ENCODE measurements at places on chromosomes 5 and 9.

DNA sequence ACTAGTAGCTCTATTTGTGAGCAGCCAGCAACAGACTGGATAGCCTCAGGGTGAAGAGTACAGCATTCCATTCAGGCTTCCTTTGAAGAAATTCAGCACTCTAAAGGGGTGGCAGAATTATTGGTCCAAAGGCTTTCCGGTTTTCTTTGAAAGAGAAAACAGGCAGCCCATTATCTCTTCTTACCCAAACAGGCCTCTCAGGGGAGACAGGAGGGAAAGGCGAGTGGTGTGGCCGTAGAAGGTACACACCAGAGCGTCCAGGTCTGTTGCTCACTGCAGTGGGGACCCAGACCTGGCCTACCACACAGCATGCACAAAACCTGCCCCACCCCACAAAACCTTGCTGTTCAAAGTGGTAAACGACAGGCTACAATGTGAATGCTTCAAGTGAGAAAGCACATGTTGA lies 83.3 kb downstream of the ZNF608 start:
- H3K27me3 ChIP-seq = no peaks in the 10 kb centered on the region
- H3K27ac ChIP-seq = no peak overlapping the region
- no peak for DNase-seq
- no peaks in the 10 kb centered on the region for H3K36me3 ChIP-seq
- no peak overlapping the region for H3K4me3 ChIP-seq
- no peaks in the 10 kb centered on the region for H3K4me1 ChIP-seq

- H3K27me3 ChIP-seq = no peaks in the 10 kb centered on the region
- H3K27ac ChIP-seq = no peak overlapping the region
- no peak for DNase-seq
- H3K36me3 ChIP-seq = no peaks in the 10 kb centered on the region
Measured at GRCh38 chr9:30796764-30797163, 1587.7 kb upstream of the ACO1 start.

GRCh38 chr9:38015266-38015665 lies 53.8 kb downstream of the SHB start:
- H3K27ac ChIP-seq = no peak overlapping the region
- no peak for DNase-seq
- peaks cover 8% of the 10 kb centered on the region for H3K36me3 ChIP-seq
- no peak overlapping the region for H3K4me3 ChIP-seq
- H3K27me3 ChIP-seq = no peaks in the 10 kb centered on the region

DNA sequence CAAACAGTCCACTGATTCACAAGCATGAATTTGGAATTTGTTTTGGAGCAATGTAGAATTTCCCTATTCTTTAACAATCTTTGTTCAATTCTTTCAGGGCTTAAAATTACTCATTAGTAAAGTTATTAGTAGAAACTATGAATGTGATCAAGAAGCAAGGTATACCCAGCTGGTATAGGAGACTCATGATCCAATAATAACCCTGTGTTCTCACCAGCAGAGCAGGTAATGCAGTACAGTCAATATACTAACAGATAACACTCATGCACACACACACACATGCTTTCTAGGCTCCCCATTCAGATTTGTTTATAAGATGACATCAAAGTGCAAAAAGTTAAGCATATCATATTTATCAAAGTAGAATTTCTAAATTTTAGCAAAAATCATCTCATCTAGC lies 445.2 kb downstream of the ELAVL2 start:
- no peaks in the 10 kb centered on the region for H3K27me3 ChIP-seq
- H3K4me3 ChIP-seq = no peak overlapping the region

DNA sequence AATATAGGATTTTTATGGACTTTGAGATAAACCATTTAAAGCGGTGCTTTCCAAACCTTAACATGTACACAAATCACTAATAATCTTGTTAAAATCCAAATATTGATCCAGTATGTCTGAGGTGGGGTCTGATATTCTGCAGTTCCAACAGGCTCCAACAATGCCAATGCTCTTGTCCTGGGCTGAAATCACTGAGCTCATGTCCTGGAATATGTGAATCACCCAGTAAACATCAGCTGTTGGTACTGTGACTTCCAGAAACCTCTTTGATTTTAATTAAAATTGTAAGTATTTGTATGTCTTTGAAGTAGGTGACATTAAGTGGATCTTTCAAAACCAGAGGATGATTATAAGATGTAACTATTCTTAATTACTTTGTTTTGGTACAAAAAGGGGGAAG lies 52.8 kb upstream of the CAST start:
- H3K27me3 ChIP-seq = no peaks in the 10 kb centered on the region
- no peak overlapping the region for H3K27ac ChIP-seq
- H3K4me1 ChIP-seq = no peaks in the 10 kb centered on the region
- no peak for DNase-seq
- no peaks in the 10 kb centered on the region for H3K36me3 ChIP-seq

- DNase-seq = no peak
- no peaks in the 10 kb centered on the region for H3K36me3 ChIP-seq
- H3K27me3 ChIP-seq = peaks cover 55% of the 10 kb centered on the region
Measured at GRCh38 chr9:132583584-132584304, 1.3 kb downstream of the BARHL1 start.

DNA sequence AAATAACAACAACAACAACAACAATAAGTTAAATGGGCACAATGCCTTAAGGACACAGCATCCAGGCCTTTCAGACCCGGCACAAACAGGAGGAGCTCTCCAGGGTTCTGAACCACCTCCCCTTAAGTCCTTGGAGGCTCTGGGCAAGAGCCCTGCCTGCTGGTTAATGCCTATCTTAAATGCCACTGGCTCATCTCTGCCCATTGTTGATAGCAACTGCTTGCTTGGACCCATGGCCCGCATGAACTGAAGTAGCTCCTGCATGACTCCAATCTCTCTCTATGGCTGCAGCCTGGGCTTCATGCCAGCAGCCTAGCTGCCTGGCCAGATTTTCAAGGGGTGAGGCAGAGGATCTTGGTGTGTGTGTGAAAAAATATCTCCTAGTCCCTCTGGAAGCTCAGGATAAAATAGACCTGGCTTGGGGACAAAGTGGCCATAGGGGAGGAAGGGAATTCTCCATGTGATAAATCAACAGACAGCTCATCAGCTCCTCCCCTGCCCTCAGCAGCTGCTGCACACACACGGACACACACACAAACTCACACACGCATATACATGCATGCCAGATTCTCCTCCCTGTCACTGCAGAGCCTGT lies 27.4 kb downstream of the FAM219A start:
- H3K27ac ChIP-seq = no peak overlapping the region
- peaks cover 25% of the 10 kb centered on the region for H3K4me1 ChIP-seq
- no peak for DNase-seq
- no peaks in the 10 kb centered on the region for H3K27me3 ChIP-seq

- H3K4me3 ChIP-seq = no peak overlapping the region
- no peak overlapping the region for H3K27ac ChIP-seq
- H3K36me3 ChIP-seq = no peaks in the 10 kb centered on the region
- DNase-seq = no peak
Measured at GRCh38 chr9:37390759-37391158, 31.7 kb upstream of the GRHPR start.

DNA sequence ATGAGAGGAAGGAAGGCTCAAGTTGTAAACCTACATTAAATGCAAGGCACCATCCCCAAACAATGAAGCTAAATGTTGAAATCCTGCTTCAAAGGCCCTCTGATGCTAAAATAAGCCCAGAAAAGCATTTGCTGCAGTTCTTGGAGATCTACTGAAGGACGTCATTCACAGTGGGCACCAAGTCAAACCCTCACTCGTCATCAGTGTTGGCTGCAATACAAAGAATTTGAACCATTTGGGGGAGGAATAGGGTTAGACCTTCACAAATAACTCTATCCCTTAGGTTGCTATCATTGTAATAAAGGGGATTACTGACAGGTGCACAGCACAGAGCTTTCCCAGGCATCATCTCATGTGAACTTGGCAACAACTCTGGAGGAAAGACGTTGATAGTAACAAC lies 9.3 kb upstream of the MEGF9 start:
- H3K36me3 ChIP-seq = no peaks in the 10 kb centered on the region
- H3K27ac ChIP-seq = no peak overlapping the region
- no peaks in the 10 kb centered on the region for H3K27me3 ChIP-seq
- H3K4me1 ChIP-seq = peaks cover 6% of the 10 kb centered on the region
- no peak for DNase-seq
- no peak overlapping the region for H3K4me3 ChIP-seq

DNA sequence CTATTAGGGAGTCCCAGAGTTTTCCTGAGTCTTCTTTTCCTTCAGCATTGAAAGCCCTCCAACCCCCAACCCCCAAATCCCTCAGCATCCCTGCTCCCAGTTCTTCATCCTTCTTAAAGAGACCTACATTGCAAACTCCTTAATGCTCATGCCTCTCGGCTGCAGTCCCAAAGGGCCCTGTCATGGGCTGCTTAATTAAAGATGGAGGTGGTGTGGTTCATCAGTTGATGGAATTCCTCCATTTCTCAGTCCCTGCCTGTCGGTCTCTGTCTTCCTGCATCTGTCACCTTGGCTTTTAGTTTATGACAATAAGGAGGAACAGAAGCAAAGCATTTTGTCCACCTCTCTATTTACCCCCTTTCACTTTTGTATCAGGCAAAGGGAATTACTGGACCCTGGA lies 2.0 kb downstream of the FOXI1 start:
- no peak overlapping the region for H3K4me3 ChIP-seq
- H3K27me3 ChIP-seq = no peaks in the 10 kb centered on the region
- H3K36me3 ChIP-seq = no peaks in the 10 kb centered on the region
- H3K4me1 ChIP-seq = no peaks in the 10 kb centered on the region
- DNase-seq = peak; percentile 40

DNA sequence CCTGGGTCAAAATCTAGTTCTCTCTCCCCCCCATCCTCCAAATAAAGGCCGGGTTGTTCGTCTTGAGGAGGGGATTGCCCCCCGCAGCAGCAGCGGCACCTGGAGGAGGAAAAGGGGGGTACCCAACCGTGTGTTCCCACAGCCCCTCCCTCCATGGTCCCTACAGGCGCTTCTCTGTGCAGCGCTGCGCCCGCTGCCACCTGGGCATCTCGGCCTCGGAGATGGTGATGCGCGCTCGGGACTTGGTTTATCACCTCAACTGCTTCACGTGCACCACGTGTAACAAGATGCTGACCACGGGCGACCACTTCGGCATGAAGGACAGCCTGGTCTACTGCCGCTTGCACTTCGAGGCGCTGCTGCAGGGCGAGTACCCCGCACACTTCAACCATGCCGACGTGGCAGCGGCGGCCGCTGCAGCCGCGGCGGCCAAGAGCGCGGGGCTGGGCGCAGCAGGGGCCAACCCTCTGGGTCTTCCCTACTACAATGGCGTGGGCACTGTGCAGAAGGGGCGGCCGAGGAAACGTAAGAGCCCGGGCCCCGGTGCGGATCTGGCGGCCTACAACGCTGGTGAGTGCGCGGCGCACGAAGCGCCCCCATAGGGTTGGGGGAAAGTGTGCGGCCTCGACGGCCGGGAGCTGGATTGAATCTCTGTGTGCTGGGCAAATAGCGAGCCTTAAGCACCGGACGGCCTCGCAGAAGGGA lies 3.5 kb downstream of the LHX2 start:
- H3K4me1 ChIP-seq = peaks cover 36% of the 10 kb centered on the region
- no peak overlapping the region for H3K27ac ChIP-seq
- H3K4me3 ChIP-seq = no peak overlapping the region
- no peak for DNase-seq

DNA sequence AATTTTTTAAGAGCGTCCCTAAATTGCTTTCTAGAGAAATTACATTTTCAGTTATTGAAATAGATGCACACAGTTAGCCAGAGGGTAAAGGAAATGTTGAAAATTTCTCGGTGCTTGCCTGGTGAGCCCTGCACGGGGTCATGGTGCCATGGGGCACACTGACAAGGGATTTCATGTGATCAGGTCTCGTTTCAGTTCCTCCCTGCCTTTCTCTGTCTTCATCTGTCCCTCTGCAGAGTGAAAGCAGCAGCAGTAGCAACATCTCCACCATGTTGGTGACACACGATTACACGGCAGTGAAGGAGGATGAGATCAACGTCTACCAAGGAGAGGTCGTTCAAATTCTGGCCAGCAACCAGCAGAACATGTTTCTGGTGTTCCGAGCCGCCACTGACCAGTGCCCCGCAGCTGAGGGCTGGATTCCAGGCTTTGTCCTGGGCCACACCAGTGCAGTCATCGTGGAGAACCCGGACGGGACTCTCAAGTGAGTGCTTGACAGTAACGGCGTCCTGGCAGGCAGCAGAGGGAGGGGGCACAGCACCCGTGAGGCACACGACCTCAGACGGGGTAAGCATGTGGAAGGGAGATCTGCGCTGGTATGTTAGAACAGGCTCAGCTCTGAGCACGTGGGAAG lies 89.1 kb upstream of the OTULINL start:
- H3K4me3 ChIP-seq = no peak overlapping the region
- H3K4me1 ChIP-seq = no peaks in the 10 kb centered on the region
- no peaks in the 10 kb centered on the region for H3K27me3 ChIP-seq
- DNase-seq = no peak
- H3K27ac ChIP-seq = no peak overlapping the region

DNA sequence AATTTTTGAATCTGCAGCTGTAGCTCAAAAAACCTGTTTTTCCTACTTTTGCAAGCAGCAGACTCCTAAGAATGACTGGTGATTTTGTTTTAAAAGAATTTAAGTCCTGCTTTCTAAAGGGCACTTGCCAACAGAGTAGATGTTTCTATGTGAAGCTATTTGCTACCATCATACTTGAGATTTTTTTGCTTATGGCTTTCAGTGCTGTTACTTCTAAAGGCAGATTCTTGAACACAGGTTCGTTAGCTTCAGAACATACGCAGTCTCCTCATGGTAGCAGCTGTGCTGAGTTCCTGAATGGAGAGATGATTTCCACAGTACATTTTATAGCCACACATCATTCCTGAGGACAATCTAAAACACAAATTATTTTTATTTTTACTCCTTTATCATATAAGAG lies 24.4 kb upstream of the ELL2 start:
- no peaks in the 10 kb centered on the region for H3K36me3 ChIP-seq
- peak overlapping the region; percentile 68 for H3K27ac ChIP-seq
- DNase-seq = no peak
- H3K4me1 ChIP-seq = peaks cover 20% of the 10 kb centered on the region

DNA sequence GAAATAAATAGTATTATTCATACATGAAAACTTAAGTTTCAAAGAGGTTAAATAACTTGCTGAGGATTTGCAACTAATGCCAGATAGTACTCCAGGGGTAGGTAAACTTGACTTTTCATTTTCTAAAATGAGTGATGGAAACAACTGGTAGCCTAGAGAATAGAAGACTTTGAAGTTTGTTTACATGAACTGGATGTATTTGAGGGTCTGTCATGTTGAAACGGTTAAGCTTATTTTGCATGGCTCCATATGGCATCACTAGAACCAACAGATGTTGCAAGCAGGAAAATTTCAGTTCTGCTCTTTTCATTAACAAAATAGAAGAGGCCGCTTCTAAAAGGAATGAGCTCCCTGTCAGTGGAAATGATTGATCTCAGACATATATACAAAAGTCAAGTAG lies 105.1 kb upstream of the SGCD start:
- DNase-seq = no peak
- H3K36me3 ChIP-seq = no peaks in the 10 kb centered on the region
- H3K27me3 ChIP-seq = no peaks in the 10 kb centered on the region
- no peak overlapping the region for H3K27ac ChIP-seq

GRCh38 chr9:72154468-72155285 lies 5.4 kb downstream of the GDA start:
- no peak overlapping the region for H3K27ac ChIP-seq
- H3K4me1 ChIP-seq = no peaks in the 10 kb centered on the region
- DNase-seq = no peak
